Fibroblast of the aortic adventitia (primary cell): ENCODE measurements at places on chromosomes 3 and 15.

DNA sequence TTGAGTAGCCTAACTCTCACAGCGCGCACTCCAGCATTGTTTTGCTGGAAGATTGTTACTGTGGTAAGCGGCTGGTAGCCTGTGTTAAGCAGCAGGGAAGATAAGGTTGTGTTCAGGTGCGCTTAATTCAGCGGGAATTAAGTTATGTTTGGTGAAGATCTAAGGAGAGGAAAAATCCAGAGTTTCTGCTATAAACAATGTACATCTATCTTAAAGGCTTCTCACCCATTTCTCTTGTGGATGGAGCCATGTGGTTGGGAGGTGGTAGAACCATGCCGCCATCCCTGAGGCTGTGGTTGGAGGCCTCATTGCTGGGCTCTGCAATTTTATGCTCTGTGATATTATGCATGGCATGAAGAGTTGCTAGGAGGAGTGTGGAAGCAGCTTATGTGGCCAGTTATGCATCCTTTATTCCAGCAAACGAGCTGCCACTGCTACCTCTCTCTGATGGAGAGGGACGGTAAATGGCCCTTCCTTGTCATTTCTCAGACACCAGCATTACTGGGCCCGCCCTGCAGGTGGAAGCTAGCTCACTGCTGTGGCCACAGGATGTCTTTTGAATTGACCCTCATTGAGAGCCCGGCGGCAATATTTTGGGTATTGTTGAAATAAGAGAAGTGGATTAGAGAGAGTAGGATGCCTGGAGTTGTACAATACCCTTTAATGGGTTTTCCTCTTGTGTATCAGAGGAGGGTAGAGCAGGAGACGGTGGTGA, 1.3 kb downstream of the MINAR1 start:
- no peak for DNase-seq

DNA sequence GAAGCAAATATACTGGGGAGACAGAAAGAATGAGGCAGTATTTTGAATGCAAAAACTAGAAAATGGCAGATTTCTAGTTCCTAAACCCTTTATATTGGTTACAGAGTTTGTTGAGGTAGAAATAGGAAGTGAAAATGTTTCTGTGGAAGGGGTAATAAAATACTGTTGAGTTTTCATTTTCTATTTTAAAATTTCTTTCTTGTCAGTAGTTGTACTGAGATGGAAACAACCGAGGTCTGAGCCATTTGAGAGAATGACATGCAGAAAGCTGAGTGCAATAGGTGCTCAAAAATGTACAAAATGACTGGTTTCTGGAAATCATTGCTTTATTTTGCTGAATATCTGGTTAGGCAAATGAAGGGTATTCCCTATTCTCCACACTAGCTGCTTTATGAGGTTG, 361.4 kb downstream of the CHL1 start:
- no peak for DNase-seq

GRCh38 chr15:42826251-42826890, 89.4 kb upstream of the CDAN1 start:
- DNase-seq, result no peak

GRCh38 chr3:99659951-99660350, 21.6 kb downstream of the COL8A1 start:
- DNase-seq, result peak; percentile 58

DNA sequence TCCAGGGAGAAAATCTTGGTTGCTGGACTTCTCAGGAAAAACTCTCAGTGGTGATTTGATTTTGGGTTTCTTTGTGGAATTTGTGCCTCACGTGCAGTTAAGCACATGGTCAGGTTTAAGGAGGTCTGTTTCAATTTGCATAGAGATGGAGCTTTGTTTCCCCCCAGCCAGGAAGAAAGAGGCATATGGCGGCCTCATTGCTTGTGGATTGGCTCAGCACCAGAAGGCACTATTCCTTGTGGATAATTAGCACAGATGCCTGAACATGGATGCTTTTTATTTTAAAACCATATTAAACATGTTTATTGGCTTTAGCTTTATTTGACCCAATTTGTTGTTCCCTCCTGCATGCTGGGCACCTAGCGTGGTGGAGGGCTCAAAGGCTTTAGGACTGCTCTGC, 125.1 kb upstream of the RGMA start:
- DNase-seq, result no peak

GRCh38 chr3:12177126-12177525, 18.4 kb upstream of the TIMP4 start:
- DNase-seq, result peak; percentile 39

DNA sequence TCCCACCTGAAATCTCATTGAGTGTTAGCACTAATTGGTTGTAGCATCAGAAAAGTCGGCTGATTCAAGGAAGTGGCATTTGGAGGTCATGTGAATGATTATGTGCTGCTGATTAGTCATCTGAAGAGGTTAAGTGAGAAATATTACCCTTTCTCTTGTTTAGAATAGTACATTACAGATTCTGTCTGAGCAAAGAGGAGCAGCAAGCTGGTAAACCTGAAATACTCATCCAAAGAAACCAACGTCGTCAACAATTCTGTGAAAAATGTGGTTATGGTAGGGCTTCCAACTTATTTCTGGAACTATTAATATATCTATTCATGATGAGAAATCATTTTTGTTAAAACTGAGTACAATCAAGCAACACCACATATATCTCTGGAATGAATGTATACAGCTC, 1024.9 kb downstream of the TUSC7 start:
- peak; percentile 33 for DNase-seq

GRCh38 chr3:120410116-120410515, 40.7 kb downstream of the FSTL1 start:
- DNase-seq, result no peak

GRCh38 chr15:67024314-67024997, 40.9 kb upstream of the SMAD3 start:
- peak; percentile 99 for DNase-seq

- peak; percentile 85 for DNase-seq
Observed at GRCh38 chr15:72227192-72227586, 3.8 kb downstream of the PKM start.

- no peak for DNase-seq
Observed at GRCh38 chr3:160545504-160545871, 19.9 kb downstream of the KPNA4 start.

DNA sequence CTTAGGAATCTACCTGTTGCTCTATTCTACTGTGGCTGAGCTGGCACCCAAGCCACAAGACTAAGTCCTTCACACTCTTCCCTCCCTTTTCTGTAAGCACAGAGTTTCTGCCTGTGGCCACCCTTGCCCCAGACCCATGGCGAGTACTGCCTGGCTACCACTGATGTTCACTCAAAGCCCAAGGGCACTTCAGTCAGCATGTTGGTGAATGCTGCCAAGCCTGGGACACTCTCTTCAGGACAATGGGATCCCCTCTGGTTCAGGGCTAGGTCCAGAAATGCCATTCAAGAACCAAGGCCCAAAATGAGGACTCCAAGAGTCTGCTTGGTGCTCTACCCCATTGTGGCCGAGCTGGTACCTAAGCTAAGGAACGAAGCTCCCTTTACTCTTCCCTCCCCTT, 184.2 kb downstream of the FGF12 start:
- no peak for DNase-seq

DNA sequence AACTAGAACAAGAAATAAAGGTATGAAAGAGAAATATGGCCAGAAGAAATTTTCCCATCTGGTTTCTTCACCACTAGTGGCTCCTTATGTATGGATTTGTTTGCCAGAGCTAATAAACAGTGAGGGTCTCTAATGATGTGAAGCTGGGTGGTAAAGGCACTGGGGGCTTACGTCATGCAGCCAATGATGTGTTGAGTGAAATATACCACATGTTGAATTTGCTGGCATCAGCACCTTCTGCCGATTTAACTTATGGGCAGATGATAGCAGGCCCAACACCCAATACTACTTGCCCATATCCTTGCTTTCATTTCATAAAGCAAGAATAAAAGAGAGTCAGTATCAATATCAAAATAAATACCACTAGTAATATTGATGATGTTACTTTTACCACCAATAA, 133.0 kb downstream of the THRB start:
- DNase-seq, result no peak

DNA sequence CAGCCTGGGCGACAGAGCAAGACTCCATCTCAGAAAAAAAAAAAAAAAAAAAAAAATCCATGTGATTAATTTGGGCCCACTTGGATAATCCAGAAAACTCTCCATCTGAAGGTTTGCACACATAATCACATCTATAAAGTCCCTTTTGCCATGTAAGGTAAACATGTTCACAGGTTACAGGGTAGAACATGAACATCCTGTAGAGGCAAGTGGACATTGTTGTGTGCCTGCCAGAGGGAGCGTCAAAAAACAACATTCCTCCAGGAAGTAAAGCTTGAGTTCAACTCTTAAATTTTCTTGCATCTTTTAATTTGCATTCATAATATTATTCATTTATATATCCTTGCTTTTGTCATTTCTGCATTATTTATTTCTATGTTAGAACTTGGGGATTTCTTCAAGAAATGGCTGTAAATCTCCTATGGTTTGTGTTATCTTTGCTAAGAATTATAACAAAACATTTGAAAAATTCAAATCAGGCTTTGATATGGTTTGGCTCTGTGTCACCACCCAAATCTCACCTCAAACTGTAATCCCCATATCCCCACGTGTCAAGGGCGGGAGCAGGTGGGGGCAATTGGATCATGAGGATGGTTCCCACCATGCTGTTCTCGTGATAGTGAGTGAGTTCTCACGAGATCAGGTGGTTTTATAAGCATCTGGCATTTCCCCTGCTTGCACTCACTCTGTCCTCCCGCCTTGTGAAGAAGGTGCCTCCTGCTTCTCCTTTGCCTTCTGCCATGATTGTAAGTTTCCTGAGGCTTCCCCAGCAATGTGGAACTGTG, 11.3 kb upstream of the TTBK2 start:
- DNase-seq, result no peak

- DNase-seq, result no peak
Observed at GRCh38 chr3:192794216-192794615, 66.9 kb upstream of the FGF12 start.

DNA sequence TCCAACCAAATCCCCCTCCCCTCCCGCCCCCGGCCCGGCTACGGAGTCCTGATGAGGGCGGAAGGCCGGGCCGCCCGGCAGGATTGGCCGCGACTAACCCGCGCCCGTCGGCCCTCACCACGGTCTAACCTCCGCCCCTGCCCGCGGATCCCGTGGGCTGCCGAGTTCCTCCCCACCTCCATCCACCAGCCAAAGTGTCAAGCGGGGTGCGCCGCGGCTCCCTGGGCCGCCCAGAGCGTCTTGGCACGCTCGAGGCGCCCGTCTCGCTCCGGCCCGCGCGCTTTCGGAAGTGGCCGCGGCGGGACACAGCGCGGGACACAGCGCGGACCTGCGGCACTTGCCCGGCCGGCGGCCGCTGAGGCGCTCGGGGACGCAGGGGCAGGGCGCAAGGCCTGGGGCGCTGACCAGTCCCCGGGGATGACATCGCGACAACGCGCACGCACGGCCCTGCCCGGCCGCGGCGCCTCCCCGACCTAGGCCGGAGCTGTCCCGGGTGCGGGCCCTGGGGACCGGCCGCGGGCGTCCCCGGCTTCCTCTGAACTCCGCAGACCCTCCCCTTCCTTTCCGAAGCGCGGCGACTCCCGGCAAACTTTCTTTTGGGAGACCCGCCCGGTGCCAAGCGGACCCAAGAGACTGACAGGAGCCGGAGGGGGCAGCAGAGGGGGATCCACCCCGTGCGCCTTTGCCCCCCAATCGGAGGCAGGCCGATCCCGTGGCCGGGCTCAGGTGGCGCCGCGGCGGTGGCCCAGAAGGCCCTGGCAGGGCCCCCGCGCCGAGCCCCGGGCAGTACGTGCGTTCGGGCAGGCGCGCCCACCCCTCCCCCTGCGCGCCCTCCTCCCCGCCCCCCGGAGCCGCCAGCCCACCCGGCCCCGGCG, 112.8 kb upstream of the ICE2 start:
- DNase-seq, result no peak

DNA sequence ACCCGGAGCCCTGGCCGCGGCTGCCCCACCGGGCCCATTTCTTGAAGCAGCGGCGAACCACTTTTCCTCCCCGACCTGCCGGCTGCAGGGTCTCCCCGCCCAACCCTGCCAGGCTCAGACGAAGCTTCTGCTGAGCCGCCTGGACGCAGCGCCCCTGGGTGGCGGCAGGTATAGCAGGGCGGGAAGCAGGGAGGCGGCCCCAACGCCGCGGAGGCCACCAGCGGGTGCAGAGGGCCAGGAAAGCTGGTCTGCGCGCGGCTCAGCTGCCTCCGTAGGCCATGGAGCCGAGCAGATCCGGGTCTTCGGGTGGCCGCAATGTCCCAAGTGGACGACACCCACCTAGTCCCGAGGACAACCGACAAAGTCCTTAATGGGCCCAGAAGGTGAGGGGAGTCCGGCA, 21.9 kb upstream of the SRPRB start:
- no peak for DNase-seq

DNA sequence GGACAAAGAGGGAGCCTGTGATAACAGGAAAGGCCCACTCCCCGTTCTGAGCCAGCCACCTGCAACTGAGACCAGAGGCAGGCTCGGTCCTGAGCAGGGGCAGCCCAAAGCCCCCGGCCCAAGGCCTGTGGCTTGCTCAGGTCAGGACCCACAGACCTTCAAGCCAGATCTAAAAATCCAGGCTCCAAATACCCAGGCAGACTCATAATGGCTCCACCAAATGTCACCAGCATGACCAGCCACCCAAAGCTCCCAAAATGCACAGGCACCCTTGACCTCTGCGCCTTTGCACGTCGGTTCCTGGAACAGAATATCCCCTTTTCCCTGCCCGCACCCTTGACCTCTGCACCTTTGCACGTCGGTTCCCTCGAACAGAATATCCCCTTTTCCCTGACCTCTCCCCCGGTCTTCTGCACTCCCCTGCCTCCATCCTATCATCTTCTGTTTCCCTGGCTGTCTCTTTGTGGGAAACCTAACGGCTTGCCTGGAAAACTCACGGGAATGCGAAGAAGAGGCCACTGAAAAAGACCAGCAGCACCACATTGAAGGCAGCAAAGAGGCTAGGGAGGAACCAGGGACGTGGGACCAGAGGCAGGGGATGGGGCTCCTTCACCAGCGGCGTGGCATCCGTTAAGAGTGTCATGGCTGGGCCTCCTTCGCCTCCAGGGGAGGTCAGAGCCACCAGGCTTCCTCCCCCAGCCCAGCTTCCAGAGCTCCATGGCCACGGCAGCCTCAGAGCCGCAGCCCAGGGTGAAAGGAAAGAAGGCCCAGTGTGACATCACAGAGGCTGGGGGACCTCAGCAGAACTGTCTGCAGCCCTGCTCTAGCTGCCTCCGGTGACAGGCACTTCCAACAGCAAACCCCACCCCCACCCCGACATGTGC, at the start of gene ZDHHC19:
TSS of gene ZDHHC19 (minus strand) at position 728 of the 884 bp plus-strand sequence. CDS start at position 643, 85 bp downstream.
- DNase-seq, result no peak

GRCh38 chr3:159486580-159486979, 502.1 kb upstream of the IL12A start:
- no peak for DNase-seq

- DNase-seq, result peak; percentile 100
Observed at GRCh38 chr3:14452740-14453710, 50.6 kb downstream of the SLC6A6 start.

- peak; percentile 82 for DNase-seq
Observed at GRCh38 chr15:36358094-36358493, 221.3 kb upstream of the CDIN1 start.
